Karpas-422 (cell line): ENCODE measurements at places on chromosomes 1 and 21. TPM values are rescaled to one million over a fixed set of nuclear protein-coding genes. Genes with fewer than 3 reads are reported as not detected.
A peak's percentile ranks its signal among the peaks of the same experiment; 100 is the strongest.

- peak overlapping the region; percentile 71 for H3K27ac ChIP-seq
- no peaks in the 10 kb centered on the region for H3K27me3 ChIP-seq
- DNase-seq, result peak; percentile 62
- no peaks in the 10 kb centered on the region for H3K36me3 ChIP-seq
- H3K4me1 ChIP-seq, result peaks cover 46% of the 10 kb centered on the region
These were observed 10.1 kb upstream of the SESN2 start for GRCh38 chr1:28249013-28249865.

DNA sequence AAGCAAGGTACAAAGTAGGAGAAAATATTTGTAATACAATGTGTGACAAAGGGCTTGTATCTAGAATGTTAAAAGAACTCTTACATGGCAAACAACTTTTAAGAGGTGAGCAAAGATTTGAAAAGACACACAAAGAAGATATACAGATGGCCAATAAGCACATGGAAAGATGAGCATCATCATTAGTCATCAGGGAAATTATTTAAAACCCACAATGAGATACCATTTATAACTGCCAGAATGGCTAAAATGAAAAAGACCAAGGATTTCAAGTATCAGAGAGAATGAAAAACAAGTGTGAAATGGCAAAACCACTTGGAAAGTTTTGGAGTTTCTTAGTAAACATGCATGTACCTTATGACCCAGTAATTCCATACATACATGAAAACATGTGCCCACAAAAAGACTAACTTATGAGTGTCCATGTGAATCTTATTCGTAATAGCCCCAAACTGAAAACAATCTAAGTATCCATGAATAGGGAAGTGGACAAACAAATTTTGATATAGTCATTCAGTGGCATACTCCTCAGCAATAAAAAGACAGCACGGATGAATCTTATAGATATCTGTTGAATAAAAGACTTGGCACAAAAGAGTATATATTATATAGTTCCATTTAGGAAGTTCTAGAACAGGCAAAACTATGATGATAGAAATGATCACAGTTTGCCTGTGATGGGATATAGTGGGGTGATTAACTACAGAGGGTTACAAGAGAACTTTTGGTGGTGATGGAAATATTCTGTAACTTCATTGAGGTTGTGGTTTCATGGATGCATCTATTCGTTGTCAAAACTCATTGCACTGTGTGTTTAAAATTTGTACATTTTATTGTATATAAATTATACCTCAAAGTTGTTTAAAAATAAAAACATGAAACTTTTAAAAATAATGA is 82.0 kb downstream of the DISP1 start:
- no peaks in the 10 kb centered on the region for H3K36me3 ChIP-seq
- H3K27me3 ChIP-seq, result no peaks in the 10 kb centered on the region
- H3K27ac ChIP-seq, result no peak overlapping the region
- DNase-seq, result no peak
- H3K4me1 ChIP-seq, result no peaks in the 10 kb centered on the region

- no peak for DNase-seq
- no peaks in the 10 kb centered on the region for H3K27me3 ChIP-seq
- no peaks in the 10 kb centered on the region for H3K36me3 ChIP-seq
- no peak overlapping the region for H3K27ac ChIP-seq
- no peak overlapping the region for H3K4me3 ChIP-seq
- H3K4me1 ChIP-seq, result no peaks in the 10 kb centered on the region
These were observed 581.8 kb downstream of the PLPP3 start for GRCh38 chr1:55997536-55997935.

DNA sequence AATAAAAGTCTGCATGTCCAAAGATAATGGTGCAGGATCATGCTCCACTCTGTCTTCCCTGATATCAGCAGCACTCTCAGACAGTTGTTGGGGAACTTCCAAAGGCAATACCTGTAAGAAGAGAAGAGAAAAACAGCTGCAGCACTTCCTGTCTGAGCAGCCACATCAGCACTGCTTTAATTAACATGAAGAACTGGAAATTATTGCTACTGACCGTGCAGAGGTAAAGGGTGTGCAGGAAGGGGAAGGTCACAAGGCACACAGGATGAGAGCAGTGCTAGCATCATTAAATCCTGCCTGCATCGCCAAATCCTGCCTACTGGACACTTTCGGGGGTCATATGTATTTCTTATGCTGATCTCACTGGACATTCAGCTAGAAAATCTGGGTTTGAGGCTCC is 379.0 kb downstream of the LMX1A start:
- no peak overlapping the region for H3K4me3 ChIP-seq
- no peaks in the 10 kb centered on the region for H3K4me1 ChIP-seq
- H3K27ac ChIP-seq, result no peak overlapping the region
- no peaks in the 10 kb centered on the region for H3K36me3 ChIP-seq
- no peaks in the 10 kb centered on the region for H3K27me3 ChIP-seq

- no peaks in the 10 kb centered on the region for H3K27me3 ChIP-seq
- peaks cover 61% of the 10 kb centered on the region for H3K36me3 ChIP-seq
- H3K4me3 ChIP-seq, result no peak overlapping the region
- no peak overlapping the region for H3K27ac ChIP-seq
These were observed 18.0 kb upstream of the ST3GAL3 start for GRCh38 chr1:43689289-43689688.

The LDLRAD1 gene
- not detected in 2 replicates for total RNA-seq

- H3K27me3 ChIP-seq, result no peaks in the 10 kb centered on the region
- DNase-seq, result no peak
- no peaks in the 10 kb centered on the region for H3K36me3 ChIP-seq
- no peak overlapping the region for H3K4me3 ChIP-seq
- no peaks in the 10 kb centered on the region for H3K4me1 ChIP-seq
These were observed 11.5 kb upstream of the COL6A1 start for GRCh38 chr21:45969921-45970673.

DNA sequence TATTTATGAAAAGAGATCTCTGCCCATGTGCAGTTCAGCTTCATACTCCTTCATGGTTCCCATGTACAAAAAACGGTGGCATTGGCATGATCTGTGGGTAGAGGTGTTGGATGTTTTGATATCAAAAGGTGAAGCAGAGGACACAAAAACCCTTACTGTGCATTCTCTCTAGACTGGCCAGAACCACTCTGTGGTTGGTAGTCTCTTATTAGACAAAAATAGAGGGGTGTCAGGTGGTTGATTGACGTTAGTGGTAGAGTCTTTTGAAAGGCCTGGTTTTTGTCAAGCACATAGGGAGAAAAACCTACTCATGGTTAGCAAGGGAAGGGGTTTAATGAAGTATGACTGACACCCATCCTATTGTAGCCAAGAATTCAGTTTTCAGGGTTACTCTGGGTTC is 400.0 kb upstream of the TMPRSS15 start:
- H3K27me3 ChIP-seq, result no peaks in the 10 kb centered on the region
- DNase-seq, result no peak
- H3K27ac ChIP-seq, result no peak overlapping the region
- H3K4me3 ChIP-seq, result no peak overlapping the region
